ENCODE measurements at places on chromosomes 2 and 18.

DNA sequence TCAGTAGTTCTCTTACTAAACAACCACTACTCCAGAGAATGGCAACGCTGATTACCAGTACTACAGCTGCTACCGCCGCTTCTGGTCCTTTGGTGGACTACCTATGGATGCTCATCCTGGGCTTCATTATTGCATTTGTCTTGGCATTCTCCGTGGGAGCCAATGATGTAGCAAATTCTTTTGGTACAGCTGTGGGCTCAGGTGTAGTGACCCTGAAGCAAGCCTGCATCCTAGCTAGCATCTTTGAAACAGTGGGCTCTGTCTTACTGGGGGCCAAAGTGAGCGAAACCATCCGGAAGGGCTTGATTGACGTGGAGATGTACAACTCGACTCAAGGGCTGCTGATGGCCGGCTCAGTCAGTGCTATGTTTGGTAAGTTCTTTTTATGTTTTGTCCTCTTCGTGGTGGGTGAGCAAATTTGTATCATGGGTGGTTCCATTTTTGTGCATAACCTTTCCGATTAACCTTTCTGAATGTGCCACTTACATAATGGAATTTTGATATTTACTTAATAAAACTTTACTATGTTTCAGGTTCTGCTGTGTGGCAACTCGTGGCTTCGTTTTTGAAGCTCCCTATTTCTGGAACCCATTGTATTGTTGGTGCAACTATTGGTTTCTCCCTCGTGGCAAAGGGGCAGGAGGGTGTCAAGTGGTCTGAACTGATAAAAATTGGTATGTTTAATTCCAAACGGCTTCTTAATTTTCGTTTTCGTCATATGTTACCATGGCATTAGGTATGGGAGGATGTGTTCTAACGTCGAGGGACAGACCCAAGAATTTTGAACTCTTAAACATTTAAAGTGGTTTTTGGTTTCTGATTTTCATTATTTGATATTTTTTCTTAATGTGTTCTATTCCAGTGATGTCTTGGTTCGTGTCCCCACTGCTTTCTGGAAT, 1.3 kb downstream of the SLC20A1 start:
- peak; percentile 8 for DNase-seq

- no peak for DNase-seq
Observed at GRCh38 chr2:62495761-62496160, 10.2 kb downstream of the TMEM17 start.

DNA sequence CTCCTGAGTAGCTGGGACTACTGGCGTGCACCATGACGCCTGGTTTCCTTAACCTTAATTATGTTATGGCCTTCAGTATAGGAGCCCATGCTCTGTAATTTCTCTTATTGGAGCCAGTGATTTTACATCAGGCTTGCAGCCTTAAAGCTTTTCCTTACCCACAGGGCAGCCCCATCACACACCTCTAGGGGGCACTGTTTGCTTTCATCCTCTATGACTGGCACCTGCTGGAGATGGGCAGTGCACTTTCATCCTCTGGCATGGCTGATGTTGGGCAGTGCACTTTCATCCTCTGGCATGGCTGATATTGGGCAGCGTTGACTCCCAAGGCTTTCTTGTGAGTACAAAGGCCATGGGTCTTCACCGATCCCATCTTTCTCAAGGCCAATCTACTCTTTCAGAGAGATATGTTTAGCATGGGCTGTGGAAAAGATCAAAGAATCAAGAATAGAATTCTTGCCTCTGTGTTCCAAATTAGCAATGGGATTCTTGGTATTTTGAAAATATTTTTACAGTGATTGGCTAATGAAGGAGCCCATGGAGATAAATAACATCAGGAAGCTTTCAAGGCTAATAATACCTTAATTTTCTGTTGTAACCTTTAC, 80.7 kb upstream of the MEX3C start:
- DNase-seq: no peak

GRCh38 chr18:50982086-50982801, 14.4 kb downstream of the ELAC1 start:
- no peak for DNase-seq

- DNase-seq: no peak
Observed at GRCh38 chr18:74493689-74494088, 2.5 kb upstream of the CNDP2 start.

DNA sequence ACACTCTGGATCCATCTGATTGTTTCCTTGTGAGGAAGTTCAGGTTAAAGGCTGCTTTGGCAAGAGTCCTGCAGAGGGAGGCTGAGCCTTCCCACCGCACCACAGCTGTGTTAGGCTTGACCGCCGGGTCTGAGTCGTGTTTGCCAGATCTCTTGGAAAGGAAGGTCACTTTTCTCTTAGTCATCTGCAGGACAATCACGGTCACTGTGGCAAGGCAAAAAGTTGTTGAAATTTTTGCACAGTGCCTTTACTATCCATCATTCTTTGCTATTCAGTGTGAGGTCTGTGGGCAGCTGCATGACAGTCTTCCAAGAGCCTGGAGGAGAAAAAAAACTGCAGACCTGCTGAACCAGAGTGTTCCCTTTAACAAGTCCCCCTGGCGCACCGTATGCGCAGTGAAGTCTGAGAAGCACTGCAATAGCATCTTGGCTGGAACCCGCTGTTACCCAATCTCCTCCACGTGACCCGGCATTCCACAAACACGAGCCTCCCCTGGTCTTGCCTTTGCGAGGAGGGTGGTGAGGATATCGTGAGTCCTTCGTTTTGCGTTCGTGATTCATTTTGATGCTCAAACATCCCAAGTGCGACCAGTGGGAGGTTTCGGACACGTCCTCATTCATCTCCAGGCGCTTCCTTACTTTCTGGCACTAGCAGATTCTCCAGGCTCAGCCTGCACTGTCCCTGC, 23.0 kb downstream of the BIN1 start:
- peak; percentile 92 for DNase-seq

- no peak for DNase-seq
Observed at GRCh38 chr2:220586980-220587530, 959.6 kb downstream of the SLC4A3 start.

DNA sequence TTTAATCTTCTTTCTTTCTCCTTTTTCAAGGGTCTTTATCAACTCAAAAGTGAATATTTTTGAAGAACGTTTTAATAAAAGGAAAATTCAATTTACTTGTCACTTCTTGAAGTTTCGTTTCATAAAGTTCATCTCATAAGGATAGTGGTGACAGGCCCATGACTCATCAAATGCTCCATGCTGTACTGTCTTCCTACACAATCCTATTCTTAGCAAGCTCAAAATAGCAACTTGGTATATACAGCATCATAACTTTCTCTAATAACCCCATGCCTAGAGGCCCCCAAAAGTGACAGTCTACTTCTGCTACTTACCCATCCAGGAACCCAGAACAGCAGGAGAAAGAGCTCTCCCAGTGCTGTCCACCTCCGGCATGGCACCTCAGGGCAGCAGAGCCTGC, 7.7 kb downstream of the FBXO15 start:
- DNase-seq: no peak

DNA sequence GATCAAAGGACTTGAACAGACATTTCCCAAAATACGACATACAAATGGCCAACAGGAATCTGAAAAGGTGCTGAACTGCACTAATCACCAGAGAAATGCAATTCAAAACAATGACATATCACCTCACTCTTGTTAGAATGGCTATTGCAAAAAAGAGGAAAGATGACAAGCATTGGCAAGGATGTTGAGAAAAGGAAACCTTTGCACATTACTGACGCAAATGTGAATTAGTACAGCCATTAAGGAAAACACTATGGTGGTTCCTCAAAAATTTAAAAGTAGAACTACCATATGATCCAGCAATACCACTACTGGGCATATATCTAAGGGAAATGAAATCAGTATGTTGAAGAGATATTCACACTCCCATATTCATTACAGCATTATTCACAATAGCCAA, 57.7 kb upstream of the ASPRV1 start:
- no peak for DNase-seq

- no peak for DNase-seq
Observed at GRCh38 chr2:136378712-136379595, 261.0 kb upstream of the CXCR4 start.

- DNase-seq: no peak
Observed at GRCh38 chr18:8845506-8845905, 140.2 kb downstream of the MTCL1 start.

GRCh38 chr2:131014141-131014540, 79.1 kb downstream of the FAM168B start:
- no peak for DNase-seq

- DNase-seq: no peak
Observed at GRCh38 chr2:3666613-3666975, 8.6 kb downstream of the ALLC start.

DNA sequence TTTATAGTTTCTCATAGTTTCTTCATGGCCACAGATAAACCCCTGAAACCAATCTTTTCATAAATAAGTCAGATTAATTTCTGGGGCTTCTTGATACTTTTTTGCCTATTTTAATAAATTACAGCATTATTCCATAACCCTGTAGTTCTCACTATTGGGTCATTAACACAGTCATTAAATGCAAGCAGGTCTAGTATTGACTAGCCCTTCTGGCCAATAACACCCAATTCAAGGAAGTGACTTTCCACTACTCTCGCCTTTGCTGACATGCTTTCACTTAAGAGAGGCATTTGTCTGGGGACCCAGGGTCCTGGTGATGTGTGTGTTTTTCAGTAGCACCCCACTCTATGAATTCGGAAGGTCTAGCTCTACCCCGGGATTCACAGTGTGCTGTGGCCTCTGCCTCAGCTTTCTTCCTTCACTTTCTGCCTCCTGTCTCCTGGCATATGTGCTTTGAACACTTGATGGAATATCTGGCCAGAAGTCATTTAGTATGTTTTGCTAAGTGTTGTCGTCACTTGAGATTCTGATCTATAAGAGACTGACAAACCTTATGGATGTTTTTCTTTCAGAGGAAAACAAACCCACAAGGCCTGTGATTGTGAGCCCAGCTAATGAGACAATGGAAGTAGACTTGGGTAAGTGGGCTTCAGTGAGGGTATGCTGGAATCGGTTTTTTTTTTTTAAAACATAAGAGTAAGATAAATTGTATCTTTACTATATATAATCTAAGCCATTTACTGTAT, 18.6 kb upstream of the IL1RL2 start:
- no peak for DNase-seq

DNA sequence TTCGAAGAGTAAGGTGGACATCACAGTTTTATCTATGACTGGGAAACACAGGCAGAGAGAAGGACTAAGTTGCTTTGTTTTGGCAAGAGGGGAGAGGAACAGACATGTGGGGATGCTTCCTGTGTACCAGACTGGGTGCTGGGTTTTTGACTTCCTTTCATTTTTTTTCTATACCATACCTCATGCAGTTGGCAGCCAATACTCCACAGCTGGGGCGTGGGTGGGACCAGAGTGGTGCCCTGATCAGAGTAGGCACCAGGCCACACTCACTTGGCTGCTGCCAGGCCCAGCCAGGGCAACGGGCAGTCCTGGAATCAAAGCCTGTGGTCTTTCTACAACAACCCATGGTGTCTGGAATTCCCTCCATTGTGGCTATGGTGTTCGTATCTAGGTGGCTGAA, 45.2 kb downstream of the SH3RF3 start:
- DNase-seq: no peak

DNA sequence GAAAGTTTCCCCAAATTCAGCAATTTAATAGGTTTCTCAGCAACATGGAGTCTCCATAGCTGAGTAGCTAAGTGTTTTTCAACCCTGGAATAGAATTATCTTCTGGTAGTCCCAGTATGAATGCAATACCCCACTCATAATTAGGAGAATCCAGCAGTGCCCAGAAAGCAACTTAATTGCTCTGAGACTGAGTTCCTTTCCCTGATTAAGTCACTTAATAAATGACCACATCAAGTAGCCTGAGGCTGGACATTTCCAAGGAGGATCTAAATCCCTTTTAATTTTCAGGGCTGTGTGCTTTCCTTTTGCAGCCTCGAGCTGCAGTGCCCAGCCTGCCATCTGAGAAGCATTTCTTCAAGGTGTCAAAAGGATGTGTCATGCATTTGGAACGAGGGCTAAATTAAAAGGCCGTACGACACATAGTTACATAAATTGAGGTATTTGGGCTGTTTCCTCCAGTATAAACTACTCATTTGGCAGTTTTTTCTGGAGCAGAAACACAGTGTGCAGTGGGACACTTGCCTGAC, 17.7 kb upstream of the SIX2 start:
- no peak for DNase-seq

DNA sequence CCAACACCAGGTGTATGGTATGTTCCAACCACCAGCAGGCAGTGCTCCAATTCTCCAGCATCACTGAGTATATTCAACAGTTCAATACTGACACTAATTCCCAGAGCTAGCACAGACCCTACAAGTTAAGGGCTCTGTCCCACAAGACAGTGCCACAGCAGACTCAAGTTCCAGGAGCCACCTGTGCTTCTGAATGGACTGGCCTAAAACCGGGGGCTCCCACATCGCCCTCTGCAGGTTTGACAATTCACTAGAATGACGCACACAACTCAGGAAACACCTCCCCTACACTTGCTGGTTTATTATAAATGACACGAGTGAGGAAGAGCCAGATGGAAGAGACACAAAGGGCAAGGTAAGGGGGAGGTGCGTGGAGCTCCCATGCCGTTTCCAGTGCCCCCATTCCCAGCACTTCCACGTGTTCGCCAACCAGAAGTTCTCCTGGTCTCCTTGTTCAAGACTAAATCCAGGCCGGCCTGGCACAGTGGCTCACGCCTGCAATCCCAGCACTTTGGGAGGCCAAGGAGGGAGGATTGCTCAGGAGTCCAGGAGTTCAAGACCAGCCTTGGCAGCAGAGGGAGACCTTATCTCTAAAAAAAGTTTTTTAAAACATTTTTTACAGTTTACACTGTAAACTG, 12.2 kb upstream of the ATP6V1B1 start:
- peak; percentile 38 for DNase-seq

- DNase-seq: peak; percentile 48
Observed at GRCh38 chr2:120396013-120396860, 50.3 kb downstream of the INHBB start.

DNA sequence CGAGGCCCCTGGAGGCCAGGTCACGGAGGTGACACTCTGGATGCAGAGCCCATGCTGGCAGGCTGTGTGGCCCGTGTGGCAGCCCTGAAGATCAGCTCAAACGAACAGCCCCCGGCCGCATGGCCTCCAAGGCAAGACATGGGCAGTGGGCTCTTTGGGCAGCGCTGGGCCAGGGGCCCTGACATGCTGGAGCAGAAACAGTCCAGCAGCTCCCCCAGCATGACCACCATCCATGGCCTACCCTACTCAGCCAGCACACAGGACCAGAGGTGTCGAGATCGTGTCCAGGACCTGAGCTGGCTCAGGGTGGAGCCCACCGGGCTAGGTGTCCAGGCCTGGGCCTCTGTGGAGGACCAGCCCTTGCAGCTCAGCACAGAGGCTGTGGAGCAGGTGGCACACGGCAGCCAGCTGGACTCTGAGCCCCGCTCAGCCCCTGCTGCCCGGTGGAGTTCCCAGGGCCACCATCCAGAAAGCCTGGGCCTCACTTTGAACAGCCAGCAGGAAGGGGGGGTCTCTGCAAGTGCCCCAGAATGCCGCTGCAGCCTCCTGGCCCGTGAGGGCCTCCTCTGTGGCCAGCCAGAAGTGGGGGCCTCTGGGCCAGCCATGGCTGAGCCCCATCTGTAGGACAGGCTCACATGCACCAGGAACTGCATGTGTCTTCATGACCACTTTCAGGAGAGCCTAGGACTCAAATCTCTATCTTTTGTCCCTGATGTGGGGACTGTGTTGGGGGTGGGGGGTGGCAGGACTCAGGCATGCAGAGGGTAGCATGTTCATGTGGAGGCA, 8.9 kb downstream of the AMER3 start:
- DNase-seq: no peak

All from suprapubic skin (tissue), 4 donors.